ENCODE measurements at places on chromosomes 5 and 9.

DNA sequence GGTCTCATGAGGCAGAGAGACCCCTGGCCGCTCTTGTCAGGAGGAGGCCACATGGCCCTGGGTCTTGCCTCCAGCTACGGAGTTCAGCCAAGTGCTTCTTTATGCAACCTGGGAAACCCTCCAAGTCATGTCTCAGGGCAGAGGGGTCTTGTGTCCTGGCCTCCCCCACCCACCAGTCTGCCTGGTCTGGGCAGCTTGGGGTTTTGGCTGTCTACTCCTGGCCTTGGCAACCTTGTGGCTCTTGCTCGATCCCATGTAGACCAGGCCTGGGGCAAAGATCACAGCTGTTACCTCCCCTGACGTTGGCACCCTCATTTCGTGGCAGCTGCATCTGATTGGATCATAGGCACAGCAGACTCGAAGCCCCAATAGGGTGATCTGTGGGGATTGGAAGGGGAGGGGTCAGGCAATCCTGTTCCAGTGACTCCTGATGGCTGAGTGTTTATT lies 28.4 kb downstream of the JADE2 start:
- DNase-seq, result no peak

DNA sequence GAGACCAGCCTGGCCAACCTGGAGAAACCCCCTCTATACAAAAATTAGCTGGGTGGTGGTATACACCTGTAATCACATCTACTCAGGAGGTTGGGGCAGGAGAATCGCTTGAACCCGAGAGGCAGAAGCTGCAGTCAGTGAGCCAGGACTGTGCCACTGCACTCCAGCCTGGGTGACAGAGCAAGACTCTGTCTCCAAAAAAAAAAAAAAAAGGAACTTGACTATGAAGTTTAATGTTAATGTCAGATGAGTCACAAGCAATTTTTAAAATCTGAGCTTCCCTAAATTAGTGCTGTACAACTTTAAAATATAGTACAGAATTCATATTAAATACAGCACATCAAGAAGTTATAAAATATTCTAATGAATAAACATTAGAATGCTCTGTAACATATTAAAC lies 1.5 kb downstream of the MEIKIN start:
- no peak for DNase-seq

GRCh38 chr5:123000731-123001130 lies 35.8 kb downstream of the PPIC start:
- no peak for DNase-seq

- DNase-seq, result no peak
Observed at GRCh38 chr9:72933730-72934665, 18.9 kb downstream of the ALDH1A1 start.

DNA sequence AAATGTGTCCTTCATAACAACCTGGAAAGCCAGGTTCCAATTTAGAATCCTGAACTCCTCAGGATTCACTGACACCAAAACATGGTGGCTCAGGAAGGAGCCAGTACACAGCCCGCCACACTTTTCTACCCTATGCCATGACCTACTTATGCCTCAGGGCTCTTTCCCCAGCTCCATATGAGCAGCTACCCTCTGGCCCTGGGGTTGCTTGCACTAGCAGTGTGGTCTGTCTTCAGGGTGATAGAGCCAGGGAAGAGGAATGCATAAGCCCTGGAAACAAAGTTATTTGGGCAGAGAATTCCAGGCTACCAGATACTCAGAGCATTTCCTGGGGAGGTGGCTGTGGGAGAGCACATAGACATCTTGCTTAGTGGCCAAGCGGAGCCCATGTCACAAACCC lies 15.0 kb upstream of the ECM2 start:
- no peak for DNase-seq

GRCh38 chr5:86625148-86625547 lies 7.4 kb downstream of the COX7C start:
- DNase-seq, result no peak

- DNase-seq, result no peak
Observed at GRCh38 chr5:126182971-126183695, 240.1 kb upstream of the GRAMD2B start.

GRCh38 chr9:92963831-92964606 lies 16.7 kb downstream of the FGD3 start:
- no peak for DNase-seq

DNA sequence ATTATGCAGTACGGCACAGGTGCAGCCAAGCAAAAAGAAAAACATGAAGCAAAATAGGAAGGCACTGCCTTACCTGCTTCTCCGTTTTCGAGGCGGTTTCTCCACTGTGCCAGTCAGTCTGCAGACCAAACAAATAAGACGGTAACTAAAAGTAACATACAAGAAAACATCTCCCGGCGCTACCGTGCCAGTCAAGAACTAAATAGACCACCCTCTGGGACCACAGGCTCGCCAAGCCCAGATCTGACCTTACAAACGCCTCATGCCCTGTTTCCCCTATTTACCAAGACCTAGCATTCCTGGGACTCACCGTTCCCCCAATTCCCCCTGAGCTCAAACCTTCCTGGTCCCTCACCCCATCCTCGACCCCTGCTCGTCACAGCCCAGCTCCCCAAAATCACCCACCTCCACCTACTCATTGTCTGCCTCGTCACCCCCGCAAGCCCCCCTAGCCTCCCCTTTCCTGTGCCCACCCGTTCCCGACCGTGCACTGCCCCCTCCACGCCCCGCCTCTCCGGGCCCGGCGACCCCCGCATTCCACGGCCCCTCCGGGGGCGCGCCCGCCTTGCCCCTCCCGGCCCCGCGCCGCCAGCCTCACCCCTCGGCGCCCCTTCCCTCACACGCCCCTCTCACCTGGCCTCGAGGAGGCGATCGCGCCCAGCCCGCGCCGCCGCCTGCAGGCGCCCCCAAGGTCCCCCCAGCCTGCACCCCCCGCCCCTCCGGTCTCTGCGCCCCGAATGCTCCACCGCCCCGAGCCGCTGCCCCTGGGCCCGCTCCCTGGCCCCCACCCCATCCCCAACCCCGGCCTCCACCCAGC lies 560 bp downstream of the SCAI start:
- no peak for DNase-seq

DNA sequence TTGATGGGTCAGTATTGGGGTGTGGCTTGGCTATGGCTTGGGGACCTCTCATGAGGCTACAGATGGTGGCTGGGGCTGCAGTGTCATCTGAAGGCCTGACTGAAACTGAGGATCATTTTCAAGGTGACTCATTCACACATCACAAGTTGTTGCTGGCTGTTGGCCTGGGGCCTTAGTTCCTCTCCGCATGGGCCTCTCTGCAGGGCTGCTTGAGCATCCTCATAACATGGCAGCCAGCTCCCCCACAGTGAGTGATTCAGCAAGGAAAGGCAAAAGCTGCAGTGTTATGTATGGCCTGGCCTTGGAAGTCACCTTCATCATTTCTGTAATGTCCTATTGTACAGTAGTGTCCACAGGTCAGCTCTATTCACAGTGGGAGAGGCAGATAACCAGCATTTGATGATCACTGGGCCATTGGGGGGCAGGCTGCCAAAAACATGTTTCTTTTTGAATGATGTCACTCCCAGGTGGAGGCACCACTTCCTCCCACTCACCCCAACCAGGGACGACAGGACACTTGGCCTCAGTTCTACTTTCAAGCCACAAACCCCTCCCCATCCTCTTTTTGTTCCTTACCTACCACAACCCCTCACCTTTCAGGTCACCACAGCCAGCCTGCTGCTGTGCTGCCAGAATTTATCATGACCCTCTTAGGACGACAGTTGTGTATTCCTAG lies 14.4 kb downstream of the FGD3 start:
- DNase-seq, result no peak

DNA sequence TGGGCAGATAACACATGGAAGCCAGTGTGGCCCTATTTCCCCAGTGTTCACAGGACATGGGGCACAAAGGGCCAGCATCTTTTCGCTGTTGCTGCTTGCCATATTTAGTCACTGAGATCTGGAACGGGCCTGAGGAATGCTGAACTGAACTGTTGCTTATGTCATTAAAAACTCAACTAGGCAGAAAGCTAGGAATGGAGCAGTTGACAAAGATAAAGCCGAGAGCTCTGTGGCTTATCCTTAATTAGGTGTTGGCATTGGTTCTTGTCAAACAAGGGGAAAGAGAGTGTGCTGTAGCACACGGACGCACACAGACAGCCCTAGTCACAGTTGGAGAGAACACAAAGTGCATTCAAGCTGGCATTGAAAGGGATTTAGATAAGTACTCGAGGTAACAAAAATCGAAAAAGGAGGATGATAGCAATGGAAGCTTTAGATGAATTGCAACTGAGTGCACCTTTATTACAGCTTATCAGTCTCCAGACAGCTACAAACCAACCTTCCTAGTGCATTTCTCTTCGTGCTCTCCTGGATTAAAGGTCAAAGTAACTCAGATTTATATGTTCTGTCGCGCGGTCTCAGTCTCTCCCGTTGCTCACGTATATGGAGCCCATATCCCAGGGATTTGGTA lies 450.2 kb upstream of the ZNF608 start:
- DNase-seq, result no peak

DNA sequence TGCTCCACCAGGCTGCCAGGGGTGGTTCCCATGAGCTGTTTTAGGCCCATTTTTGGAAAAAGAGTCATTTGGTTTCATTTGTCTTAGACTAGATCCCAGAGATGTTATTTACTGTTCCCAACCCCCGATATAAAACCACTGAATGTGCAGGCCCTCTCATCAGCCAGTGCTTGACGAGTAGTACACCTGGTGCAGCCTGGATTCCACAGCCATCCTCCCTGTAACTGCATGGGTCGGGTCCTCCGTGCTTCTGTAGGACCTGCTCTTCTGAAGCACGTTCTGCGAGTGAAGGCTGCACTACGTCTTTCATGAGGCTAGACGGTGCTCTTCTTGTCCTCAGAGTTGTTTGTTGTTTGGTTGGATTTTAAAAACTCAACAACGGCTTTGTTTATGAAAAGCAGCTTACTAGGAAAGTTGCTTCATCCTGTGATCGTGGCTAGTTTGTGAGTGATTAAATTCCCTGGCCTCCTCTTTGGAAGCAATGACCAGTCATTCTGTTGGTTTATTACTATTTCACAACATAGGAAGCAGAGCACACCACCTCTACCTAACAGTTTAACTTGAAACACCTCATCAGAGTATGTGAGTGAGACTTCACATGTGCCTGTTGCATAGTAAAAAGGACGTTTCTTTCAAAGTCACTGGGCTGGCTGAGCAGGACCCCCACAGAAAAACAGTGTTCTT lies 135.2 kb downstream of the AOPEP start:
- DNase-seq, result no peak

DNA sequence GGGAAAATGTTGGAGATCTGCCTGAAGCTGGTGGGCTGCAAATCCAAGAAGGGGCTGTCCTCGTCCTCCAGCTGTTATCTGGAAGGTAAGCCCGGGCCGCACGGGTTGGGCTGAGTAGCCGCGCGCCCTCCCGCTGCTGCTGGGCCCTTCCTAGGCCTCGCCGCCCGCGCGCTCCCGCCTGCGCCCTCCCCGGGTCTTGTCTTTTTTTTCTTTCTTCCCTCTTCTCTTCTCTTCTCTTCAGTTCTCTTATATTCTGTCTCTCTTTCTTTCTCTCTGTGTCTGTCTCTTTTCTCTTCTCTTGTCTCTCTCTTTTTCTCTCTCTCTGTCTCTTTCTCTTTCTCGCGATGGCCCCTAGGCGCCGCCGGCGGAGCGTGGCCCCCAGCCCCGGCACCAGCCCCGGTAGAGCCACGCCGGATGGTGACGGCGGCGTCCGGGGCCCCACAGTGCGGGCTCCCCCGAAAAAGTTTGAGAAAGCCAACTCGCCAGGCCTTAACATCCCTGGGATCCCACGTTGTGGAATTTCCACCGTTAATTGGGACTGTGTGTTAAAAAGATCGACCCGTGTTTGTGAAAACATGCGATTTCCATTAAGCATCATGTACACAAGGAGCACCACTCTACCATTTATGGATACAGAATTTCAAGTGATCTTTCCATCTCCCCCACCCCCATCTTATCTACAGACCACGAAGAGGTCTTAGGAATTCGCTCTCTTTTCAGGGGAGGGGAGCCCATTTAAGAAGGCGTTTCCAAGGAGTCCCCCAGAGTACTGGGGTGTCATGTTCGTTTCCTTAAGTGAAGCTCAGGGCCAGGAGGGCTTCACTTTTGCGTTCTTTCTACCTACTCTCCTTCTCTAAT lies 616 bp downstream of the ABL1 start:
- no peak for DNase-seq

DNA sequence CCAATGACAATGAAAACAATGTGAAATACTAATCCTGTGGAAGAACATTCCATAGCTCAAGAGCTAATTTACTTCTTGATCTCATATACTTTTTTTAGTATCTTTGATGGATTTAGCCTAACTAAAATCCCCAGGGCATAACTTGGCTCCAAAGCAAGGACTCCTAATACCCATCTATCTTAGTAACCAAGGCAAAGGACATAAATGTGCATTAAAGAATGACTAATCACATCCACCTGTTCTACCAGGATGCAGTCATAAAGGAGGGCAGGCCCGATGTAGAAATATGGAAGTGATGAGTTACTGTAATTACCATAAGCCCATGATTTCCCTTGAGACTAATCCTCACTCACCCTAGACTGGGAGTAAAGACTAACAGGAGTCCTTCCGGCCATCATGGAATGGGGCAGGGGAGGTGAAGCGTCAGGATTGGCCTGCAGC lies 56.9 kb downstream of the KIF24 start:
- no peak for DNase-seq

GRCh38 chr5:151148583-151148982 lies 9.0 kb downstream of the ANXA6 start:
- no peak for DNase-seq

GRCh38 chr9:68595868-68596267 lies 55.2 kb upstream of the TMEM252 start:
- DNase-seq, result no peak

GRCh38 chr9:97961361-97961760 lies 21.8 kb upstream of the ANP32B start:
- DNase-seq, result no peak

DNA sequence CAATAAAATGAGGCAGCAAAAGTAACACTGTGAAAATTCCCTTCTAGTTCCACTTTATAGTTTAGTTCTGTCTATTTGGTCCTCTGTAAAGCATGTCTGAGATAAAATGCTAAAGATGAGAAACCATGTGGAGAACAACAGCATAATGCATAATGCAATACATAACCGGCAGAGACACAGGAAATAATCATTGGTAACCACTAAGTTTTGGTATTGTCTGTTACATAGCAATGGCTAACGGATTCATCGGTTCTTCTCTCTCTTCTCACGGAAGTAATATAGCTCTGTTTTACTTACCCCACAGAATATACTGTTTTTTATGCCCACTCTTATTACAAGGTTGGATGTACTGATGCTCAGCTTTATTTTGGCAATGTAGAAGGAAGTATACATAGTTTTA lies 158.9 kb downstream of the FAM174A start:
- no peak for DNase-seq

- no peak for DNase-seq
Observed at GRCh38 chr5:150181027-150181426, 8.8 kb upstream of the SLC6A7 start.

GRCh38 chr5:109029847-109030246 lies 282.1 kb downstream of the FER start:
- no peak for DNase-seq

DNA sequence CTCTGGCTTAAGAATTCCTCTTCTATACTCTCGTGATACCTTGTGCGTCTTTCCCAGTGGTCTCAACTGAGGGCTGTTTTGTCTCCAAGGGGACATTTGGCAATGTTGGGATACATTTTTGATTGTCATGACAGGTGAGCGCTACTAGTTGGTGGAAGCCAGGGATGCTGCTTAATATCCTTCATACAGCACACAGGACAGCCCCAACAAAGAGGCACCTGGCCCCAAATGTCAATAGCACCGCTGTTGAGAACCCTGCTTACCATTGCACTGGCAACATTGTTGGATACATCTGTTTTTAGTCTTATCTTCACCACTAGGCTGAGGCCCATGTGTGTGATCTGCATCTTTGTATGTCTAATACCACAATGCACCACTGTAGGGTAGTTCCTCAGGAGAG lies 114.1 kb downstream of the C9orf152 start:
- DNase-seq, result no peak
